Fibroblast of lung (primary cell): ENCODE measurements at places on chromosomes 4 and X. TPM values are rescaled to one million over a fixed set of nuclear protein-coding genes. Genes with fewer than 3 reads are reported as not detected.
A peak's percentile ranks its signal among the peaks of the same experiment; 100 is the strongest.

CDX4 gene
- polyA plus RNA-seq, result not detected in 2 replicates

ARHGAP24 gene
- polyA plus RNA-seq, result 14.4 and 15.9 TPM in 2 replicates

TRIM2 gene
- 39.6 and 41.2 TPM in 2 replicates for polyA plus RNA-seq

DNA sequence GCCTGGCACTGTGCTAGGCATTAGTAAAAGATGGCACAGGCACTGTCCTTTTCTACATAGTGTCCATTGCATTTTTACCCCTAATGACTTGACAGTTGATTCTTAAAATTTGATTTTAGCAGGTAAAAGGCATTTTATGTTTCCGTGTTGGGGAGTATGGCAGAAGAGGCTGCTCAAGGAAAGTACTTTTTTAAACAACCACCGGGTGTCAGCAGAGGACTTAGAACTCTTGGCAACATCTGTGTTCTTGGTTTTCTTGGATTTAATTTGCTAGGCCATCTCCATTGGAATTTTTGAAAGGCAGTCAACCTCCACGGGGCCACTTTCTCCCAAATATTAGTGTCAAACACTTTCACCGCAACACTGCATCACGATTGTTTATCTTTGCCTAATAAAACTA is 102.9 kb downstream of the TSPAN7 start:
- peak; percentile 55 for DNase-seq

GRCh38 chr4:73822812-73823504 is 13.5 kb upstream of the CXCL6 start:
- no peak for DNase-seq

DNA sequence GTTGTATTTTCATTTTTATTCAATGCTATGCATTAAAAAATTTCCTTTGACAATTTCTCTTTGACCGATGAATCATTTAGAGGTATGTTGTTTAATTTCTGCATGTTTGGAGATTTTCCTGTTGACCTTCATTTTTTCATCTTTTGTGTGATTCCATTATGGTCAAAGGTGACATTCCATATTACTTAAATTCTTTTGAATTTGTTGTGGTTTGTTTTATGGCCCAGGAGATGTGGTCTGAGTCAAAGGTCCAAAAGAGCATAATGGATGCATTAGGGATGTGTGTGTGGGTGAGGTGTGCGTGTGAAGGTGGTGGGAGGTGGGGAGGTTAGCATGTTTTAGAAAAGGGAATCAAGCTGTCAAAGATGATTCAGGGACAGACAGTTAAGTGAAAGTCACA is 76.0 kb upstream of the GIMD1 start:
- DNase-seq, result no peak

DNA sequence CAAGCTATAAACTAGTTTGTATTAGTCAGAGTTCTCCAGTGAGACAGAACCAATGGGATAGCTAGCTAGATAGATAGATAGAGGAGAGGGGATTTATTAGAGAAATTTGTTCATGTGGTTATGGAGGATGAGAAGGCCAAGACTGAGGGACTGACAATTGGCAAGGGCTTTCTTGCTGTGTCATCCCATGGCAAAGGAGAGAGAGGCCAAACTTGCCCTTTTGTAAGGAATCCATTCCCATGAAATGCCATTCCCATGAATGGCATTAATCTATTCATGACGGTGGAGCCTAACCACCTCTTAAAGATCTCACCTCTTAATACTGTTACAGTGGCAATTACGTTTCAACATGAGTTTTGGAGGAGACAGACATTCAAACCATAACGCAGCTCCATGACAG is 58.1 kb downstream of the LINC00632 start:
- DNase-seq, result no peak

GRCh38 chr4:88672987-88673386 is 24.6 kb downstream of the NAP1L5 start:
- peak; percentile 30 for DNase-seq

DNA sequence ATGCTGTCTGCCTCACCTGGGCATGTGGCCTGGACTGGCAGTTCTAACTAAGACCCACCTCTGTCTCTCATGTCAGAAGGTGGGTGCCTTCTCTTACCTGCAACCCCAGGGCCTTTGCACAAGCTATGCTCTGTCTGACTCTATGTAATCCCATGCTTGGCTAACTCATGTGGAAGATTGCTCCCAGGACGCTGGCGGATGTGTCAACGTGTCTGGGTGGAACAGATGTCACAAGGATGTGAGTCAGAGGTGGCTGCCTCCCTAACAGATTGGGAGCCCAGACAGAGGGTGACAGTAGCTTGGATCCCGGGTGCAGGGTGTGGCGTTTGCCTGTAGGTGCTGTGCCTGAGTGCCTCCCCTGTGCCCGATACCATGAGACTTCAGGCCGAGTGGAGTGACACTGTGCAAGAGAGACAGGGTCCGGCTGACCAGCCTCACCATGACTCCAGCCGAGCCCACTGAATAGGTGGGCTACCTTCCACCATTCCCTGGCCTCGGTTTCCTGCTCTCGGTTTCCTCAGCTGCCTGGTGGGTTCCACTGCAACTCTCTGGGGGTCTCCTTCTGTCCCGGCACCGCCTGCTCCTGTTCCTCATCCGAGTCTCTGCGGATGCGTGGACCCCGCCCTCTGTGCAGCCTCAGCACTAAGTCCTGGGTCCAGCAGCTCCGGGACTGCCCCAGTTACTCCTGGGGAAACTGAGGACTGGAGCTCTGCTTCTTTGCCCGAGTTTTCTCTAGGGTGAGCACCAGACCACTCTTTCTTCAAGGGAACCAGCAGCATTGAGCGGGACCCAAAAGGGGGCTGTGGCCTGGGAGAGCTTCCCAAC is 11.0 kb downstream of the SH3BP2 start:
- no peak for DNase-seq

GRCh38 chrX:24494647-24495075 is 29.6 kb downstream of the PDK3 start:
- DNase-seq, result peak; percentile 73

GRCh38 chr4:115233600-115233999 is 120.2 kb upstream of the NDST4 start:
- DNase-seq, result no peak
